T-helper 2 cell (primary cell): ENCODE measurements at places on chromosomes 13 and 19.
A peak's percentile ranks its signal among the peaks of the same experiment; 100 is the strongest.

- no peak for DNase-seq
These were observed 16.4 kb upstream of the IGFL1 start for GRCh38 chr19:46213156-46213555.

- DNase-seq: no peak
These were observed 7.0 kb downstream of the HIF3A start for GRCh38 chr19:46303691-46304397.

GRCh38 chr13:92460479-92460878 is 766.1 kb upstream of the GPC6 start:
- DNase-seq: no peak

DNA sequence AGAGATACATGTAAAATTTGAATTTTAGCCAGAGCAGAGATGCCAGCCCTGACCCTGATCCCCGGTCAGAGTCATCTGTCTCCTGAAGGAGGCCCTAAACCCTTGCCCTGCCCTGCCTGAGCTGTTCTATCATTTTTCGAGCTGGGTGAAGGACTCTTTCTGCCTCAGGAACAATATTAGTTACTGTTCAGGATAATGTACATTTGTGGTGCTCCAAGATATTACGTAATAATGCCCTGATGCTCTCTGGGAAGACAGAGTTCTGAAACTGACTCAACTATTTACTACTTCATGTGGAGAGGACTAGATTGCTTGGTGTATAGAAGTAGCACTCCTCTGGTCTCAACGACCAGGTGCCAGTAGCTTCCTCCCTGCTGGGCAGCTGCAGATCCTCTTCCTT is 37.9 kb upstream of the UBL3 start:
- no peak for DNase-seq

DNA sequence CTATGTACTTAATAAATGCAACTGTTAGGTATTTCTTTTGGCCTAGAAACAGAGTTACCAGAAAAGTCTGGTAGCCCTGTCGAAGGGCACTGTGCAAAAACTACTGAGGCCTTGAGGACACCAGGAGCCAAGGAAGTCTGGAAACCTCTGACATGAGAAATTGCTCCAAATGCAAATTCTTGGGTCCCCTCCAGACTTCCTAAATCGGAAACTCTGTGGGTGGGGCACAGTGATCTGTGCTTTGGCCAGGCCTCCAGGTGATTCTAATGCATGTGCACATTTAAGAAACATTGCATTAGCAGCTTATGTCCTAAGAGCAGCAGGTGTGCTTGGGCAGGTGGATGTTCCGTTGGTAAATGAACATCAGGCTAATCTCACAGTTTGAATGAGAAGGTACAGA is 50.0 kb downstream of the STARD13 start:
- DNase-seq: no peak

DNA sequence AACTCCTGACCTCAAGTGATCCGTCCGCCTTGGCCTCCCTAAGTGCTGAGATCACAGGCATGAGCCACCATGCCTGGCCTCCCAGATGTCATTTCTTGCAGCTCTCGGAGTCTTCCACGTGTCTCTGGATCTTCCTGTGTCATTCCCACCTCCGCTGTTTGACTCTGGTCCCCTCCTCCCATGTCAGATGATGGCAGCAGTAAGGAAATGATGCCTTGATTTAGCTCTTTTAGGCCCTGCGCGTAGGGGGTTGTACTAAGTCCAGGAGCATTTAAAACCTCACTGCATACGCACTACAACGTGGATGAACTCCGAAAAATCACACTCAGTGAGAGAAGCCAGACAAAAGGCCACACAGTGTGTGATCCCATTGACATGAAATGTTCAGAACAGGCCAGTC is 113.1 kb downstream of the GNG7 start:
- DNase-seq: no peak

GRCh38 chr19:55482156-55482961 is 2.6 kb upstream of the NAT14 start:
- no peak for DNase-seq

DNA sequence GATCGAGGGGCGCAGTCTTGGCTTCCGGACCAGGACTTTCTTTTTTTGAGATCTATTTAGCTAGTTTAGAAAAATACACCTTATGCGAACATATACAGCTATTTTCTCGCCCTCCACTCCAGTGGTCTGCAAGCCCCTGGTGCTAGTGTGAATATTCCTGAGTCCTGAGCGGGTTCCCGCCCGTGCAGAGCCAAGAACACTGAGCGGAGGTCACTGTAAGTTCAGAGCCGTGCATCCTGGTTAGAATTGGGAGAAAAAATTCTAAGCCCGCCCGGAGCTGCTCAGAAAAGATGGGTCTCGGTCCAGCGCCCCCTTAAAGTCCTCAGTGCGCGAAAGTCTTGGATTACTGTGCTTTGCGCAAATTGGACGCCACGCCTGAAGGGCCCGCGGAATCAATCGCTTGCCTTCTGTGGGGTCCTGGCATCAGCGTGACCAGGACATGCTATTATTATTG is 117.7 kb downstream of the KCNRG start:
- no peak for DNase-seq

GRCh38 chr13:110716247-110716515 is 2.7 kb downstream of the ING1 start:
- DNase-seq: no peak

- DNase-seq: peak; percentile 95
These were observed 45.6 kb upstream of the UBE2L5 start for GRCh38 chr13:30376426-30377311.

DNA sequence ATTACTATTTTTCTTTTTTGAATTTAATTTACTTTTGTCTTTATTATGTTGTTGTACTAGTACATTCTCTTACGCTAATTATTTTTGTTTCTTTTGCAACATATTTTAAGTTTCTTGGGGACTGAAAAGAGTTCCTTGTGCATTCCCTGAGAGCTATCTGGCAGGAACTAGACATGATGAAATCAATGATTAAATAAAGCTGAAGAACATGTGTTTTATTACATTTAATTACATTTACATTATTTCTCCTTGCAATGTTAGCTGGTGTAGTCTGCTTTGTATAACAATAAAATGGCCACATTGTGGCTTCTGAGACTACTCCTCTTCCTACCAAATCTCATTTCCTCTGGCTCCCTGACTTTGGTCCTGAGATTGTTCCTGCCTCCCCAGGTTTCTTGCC is 244.9 kb downstream of the NDFIP2 start:
- no peak for DNase-seq

GRCh38 chr19:18999016-18999758 is 34.1 kb downstream of the SUGP2 start:
- no peak for DNase-seq
